ENCODE measurements at places on chromosomes 7 and 10.

GRCh38 chr10:110016039-110016438, 8.3 kb downstream of the ADD3 start:
- DNase-seq = no peak

GRCh38 chr10:126129026-126129425, 232.7 kb downstream of the FANK1 start:
- DNase-seq = no peak

DNA sequence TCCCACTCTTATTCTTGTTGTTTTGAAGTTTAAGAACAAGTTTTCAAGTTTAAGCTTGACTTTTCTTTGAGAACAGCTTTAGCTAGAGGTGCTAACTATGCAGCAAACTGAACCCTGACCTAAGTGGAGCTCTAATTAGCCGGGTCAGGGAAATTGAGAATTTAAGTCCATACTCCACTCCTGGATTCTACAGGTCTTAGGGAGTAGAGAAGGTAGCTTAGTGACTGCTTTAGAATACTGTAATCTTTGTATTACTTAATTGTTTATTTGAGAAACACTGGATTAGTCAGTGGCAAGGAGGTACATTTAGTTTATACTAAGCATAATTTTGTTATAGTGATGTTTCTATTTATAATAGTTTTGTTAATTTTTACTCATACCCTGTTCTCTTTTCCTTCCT, 74.6 kb upstream of the STRIP2 start:
- DNase-seq = no peak

- no peak for DNase-seq
Observed at GRCh38 chr10:58210160-58210559, 57.5 kb downstream of the IPMK start.

DNA sequence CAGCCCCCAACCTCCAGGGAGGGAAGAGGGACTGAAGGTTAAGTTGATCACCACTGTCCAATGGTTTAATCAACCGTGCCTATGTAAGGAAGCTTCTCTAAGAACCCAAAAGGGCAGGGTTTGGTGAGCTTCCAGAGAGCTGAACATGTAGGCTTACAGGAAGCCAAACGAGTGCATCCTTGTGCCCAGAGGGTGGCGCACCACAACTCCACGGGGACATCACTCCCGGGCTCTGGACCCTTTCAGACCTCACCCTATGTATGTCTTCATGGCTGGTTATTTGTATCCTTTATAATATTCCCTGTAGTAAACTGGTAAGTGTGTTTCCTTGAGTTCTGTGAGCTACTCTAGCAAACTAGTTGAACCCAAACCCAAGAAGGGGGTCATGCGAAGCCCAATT, 11.5 kb upstream of the NFKB2 start:
- no peak for DNase-seq

- DNase-seq = no peak
Observed at GRCh38 chr10:77983384-77984341, 45.7 kb downstream of the POLR3A start.

- DNase-seq = no peak
Observed at GRCh38 chr7:34837801-34838201, 179.8 kb downstream of the NPSR1 start.

DNA sequence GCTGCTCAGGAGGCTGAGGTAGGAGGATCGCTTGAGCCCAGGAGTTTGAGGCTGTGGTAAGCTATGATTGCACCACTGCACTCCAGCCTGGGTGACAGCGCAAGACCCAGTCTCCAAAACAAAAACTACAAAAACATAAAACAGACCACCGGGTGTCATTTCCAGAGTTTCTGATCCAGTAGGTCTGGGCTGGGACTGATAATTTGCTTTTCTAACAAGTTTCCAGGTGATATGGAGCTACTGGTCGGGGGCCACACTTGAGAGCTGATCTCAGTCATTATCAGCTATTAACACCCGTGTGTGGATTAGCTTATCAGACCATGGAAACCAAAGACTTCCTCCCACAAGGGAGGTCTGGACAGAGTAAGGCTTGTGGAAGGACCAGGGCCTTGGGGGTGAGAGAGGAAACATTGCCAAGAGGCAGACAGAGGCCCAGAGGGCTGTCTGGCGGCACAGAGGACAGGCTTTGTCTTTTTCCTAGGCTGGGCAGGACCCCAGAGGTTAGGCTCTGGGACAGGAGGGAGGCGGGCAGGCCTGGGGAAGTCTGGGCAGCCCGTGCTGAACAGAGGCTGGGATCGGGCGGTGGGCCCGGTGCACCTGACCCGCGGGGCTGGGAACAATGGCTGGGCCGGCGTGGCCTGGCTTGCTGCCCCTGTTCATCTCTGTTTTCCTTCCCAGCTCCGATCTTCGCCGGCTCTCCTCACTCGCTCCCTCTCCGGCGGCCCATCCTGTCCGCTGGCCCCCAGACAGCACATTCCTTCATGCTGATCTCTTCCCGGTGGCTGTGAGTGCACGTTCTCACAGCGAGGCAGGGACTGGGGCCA, 25.2 kb downstream of the TMEM270 start:
- no peak for DNase-seq

- DNase-seq = no peak
Observed at GRCh38 chr7:116443101-116443523, 56.4 kb upstream of the CAV2 start.

DNA sequence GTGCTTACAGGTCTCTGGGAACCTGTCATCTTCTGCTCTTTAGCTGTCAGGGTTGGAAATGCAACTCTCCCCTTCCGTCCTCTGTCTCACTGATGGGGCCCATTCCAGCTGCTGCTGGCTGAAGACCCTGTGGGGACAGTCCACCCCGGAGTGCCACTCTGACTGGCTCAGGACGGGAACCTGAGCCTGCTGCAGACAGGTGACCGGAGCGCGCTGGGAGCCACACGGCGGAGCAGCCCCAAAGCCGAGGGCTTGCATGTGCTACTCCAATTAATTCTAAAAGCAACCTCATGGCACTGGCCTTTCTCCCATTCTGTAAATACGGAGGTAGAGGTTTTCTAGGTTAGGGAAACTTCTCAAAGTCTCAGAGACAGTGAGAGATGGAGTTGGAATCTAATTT, 223.5 kb upstream of the PITRM1 start:
- no peak for DNase-seq

DNA sequence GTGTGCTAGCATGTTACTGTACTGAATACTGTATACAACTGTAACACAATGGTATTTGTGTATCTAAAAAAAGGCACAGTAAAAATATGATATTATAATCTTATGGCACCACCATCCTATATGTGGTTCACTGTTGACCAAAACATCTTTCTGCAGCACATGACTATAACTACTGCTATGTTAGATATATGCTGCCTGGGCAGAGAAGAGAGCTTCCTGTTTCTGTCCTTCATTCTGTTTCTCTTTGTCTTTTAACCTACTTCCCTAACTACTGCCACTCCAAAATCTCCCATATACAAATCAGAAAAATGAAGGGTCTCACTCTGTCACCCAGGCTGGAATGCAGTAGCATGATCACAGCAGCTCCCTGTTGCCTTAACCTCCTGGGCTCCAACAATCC, 8.8 kb upstream of the FGL2 start:
- no peak for DNase-seq

DNA sequence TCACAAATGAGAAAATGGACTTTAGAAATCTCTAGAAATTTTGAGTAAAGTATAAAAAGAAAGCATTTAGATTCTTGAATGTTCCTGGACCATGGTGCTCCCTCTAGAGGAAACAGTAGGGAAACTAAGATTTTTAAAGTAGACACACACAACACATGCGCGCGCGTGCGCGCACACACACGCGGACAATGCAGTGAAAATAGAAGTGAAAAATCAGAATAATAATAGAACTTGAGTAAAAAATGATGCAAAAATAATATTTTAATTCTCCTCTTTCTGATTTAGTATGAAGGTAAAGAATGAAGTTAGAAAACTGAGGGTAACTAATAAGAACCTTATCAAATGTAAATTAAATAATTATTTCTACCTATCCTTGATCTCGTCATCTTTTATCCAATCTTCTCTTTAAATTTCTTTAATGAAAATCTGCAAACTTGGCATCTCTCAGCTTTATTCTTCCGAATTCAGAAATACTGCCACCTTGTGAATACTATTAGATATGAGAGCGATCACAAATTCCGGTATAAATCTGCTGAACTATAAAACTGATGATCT, 117.0 kb upstream of the AMPH start:
- no peak for DNase-seq

- no peak for DNase-seq
Observed at GRCh38 chr10:15879058-15879457, 18.8 kb upstream of the MINDY3 start.

DNA sequence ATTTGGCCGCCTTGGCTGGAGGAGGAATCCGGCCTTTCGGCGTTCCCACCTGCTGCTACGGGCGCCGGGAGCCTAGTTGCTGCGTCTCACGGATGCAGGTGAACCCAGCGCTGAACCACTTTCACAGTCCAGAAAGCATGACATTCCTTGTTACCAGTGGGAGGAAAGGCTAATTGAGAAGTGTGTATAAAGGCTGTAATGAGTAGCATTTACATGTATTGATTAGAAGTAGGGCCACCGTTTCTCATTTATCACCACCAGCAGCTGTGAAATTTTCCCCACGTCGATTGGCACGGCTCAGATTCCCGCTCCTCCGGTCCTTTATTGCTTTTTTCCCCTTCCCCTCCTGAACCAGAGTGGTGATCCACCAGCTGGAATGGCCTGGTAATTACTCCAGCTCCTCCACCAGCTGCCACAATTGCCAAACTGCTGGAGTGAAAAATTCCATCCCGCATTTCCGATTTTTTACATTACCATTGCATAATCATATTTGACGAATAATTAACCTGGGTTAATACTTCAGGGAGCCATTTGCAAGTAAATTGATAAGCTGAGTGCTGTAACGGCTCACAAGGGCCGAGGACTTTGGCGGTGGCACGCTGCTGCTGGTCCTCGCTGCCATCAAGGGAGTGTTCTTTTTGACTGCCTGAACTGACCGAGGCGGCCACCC, 153.3 kb downstream of the POU6F2 start:
- DNase-seq = no peak

DNA sequence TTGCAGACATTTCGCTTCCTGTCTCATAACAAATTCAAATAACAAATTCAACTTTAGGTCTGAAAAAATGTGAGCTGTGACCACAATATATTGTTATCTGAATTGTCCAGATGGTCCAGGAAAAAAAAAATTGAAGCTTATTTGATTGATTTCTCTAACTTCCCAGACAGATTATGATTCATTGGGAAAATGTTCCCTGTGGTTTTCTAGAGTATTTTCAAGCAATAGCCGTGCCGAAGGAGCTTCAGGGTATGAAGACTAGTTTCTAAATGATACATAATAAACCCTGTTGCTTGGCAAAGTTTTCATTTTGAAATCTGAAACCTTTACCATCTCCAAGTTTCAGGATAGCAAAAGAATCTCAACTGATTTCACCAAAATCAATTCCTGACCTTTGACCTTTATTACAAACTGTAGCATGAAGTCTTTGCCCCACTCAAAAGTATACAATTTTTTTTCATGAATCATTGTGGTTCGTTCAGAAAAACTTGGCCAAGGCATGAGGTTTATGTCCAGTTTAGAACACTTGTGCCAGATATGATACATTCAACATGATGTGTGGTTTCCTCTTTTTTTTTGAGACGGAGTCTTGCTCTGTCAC, 109.9 kb downstream of the JCAD start:
- DNase-seq = no peak

- no peak for DNase-seq
Observed at GRCh38 chr10:42242135-42242805, 396.1 kb downstream of the ZNF33B start.

- DNase-seq = no peak
Observed at GRCh38 chr10:96556003-96556402, 30.8 kb downstream of the TM9SF3 start.

- no peak for DNase-seq
Observed at GRCh38 chr7:120332433-120332832, 59.5 kb downstream of the KCND2 start.

DNA sequence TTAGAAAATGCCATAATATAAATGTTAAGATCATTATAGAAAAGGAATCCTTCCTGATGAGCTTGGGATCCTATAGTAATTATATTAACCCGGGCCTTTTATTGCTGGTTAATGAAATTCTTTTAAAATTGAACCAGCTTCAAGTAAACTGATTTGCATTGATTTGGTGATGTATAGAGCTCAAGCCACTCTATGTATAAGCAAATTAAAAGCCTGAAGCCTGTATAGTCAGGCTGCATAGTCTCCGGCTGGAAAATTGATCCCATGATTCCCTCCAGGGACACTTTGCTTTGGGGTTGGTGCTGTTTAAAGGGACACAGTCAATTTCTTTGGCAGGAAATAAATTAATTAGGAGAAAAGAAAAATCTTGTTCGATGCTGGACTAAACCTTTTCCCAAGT, 199.1 kb downstream of the HERPUD2 start:
- DNase-seq = no peak

DNA sequence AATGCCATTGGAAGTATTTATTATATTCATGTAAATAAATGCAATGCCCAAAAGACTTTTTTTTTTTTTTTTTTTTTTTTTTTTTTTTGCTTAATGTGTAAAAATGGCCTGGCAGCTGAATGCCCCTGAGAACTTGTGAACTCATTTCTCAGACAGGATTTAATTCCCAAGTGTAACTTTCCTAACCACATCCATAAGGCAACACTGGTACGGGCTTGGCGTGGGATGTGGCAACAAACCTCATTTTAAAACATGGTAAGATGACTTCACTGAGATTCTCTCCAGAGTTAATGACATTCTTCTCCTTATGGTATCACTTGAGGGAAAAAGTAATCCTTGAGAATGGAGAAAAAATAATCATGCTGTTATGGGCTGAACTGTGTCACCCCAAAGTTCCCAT, 150.4 kb downstream of the DGKI start:
- no peak for DNase-seq

Data from cortex of kidney (tissue), 1 donor.